Mesothelial cell of epicardium (in vitro differentiated cells): ENCODE measurements at places on chromosomes 3 and 15.

GRCh38 chr15:70375006-70375431, 277.3 kb upstream of the TLE3 start:
- DNase-seq = no peak

- DNase-seq = no peak
These were observed 149.9 kb upstream of the SLC2A2 start for GRCh38 chr3:171176244-171176933.

DNA sequence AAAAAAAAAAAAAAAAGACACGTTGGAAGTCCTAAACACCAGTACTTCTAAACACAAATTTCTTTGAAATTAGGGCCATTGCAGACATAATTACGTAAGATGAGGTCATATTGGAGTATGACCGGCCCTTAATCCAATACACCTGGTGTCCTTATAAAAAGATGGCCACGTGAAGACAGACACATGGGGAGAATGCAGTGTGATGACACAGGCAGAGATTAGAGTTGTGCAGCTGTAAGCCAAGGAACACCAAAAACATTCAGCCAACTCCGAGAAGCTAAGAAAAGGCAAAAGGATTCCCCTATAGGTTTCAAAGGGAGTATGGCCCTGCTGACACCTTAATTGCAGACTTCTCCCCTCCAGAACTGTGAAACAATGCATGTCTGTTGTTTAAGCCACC, 379.0 kb upstream of the PDZRN3 start:
- no peak for DNase-seq

DNA sequence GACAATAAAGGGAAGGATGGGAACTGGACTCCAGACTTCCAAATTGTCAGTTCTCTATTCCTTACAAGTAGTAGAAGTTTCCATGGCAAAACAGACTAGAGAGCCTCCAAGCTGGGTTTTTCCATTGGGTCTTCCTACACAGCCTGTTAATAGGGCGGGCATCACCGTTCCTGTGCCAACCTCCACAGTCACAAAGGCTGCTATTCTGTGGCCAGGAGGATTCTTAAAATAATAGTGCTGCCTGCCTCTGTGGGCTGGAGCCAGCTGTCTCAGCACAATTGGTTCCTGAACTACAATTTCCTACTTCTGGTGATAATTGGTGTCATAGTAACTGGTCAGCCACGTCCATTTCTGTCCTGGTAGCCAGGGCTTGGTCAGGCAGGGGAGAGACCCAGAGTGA, 38.6 kb downstream of the LYZL4 start:
- DNase-seq = no peak

DNA sequence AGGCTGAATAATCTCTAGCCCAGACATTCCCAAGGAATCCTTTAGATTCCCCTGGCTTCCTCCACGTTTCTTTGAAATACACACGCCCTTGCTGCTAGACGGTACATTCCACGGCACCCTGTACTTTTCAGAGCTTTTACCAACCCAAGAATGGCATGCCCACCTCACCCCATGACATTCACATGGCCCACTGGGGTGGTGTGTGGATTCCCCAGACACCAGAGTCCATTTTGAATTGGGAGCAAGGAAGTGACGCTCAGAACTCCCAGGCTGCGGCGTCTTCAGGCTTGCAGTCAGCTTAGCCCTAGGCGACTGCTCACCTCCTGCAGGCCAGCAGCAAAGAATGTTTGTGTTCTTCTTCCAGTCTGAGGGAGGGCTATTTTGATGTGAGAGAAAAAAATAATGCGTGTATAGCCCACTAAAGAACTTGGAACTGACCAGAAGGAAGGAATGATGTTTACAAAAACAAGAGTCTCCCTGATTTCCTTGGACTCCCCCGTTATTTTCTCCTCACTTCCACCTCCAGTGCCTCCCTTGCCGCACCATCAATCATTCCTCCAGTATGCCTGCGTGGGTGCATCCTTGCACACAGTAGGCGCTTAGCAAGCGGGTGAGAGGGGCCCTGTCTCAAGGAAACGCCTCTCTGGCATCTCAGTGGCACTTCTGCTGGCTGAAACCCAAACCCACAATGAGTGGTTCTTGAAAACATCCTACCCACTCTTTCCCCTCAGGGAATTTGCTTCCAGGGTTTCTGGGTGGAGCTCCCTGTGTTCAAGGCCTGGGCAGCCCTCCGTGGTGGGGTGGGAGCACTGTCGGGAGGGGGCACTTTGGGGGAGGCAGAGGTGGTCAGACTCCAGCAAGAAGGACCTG, 59.9 kb downstream of the SMAD6 start:
- DNase-seq = no peak

GRCh38 chr15:88776646-88777045, 26.6 kb upstream of the ACAN start:
- DNase-seq = no peak

DNA sequence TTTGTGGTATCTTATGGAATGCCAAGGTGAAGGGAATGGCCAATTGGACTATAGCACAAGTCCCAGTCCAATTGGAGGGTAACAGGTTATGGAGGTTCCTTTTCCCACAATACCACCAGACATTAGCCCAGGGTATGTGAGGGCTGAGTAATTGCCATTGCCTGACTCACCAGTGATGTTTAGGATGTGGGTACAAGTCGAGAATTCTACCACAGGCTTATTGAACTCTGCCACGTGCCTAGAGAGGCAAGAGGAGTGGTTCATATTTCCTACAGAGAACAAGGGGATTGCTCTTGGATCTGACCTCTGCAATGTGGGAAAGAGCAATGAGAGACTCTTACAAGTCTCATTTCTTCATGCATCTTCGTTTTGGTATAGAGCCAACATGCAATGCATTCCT, 85.0 kb upstream of the XCR1 start:
- no peak for DNase-seq

GRCh38 chr3:5531741-5532290, 344.3 kb downstream of the EDEM1 start:
- DNase-seq = no peak

DNA sequence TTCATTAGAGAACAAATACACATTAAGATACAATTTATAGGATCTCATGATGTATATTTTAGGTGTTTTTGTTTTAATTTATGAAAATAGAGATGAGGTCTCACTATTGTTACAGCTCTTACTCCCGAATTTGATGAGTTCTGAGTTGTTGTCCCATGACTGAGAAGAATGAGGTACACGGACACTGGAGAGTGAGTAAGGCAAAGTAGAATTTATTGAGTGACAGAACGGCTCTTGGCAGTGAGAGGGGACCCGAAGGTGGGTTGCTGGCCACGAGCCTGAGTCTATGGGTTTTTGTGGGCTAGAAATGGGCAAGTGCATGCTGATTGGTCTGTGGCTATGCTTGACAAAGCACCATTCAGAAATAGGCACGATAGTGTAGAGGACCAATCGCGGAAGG, 3.1 kb upstream of the RNF168 start:
- DNase-seq = no peak

DNA sequence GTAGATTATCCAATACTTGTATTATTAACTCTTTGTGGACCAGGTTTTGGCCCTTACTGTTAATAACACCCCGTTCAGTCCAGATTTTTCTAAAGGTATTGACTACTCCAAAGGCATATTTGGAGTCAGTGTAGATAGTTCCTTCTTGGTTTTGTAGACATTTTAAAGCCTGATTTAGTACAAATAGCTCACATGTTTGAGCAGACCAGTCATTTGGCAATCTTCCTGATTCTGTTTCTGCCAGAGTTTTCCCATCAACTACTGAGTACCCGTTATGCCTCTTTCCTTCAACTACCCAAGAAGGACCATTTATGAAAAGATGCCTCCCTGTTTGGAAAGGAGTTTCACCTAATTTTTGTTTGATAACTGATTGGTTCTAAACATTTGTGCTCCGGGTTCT, 82.0 kb downstream of the CHCHD4 start:
- no peak for DNase-seq

DNA sequence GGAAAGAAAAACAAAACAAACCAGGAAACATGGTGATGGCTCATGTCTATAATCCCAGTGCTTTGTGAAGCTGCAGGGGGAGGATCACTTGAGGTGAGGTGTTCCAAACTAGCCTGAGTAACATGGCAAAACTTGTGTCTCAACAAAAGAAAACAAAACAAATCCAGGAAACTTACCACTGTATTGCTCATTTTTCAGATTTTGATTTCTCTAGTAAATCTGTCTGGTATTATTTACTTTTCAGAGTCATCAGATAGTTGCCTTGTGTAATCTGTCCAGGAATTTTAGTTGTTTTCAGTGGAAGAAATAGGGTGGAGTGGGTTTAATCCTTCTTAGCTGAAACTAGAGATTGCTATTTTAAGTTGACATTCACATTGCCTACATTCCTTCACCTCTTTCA, 91.8 kb upstream of the ALCAM start:
- no peak for DNase-seq

GRCh38 chr3:39453134-39453533, 14.3 kb upstream of the MOBP start:
- no peak for DNase-seq

- no peak for DNase-seq
These were observed 93.2 kb downstream of the TMEM212 start for GRCh38 chr3:171936191-171936841.

DNA sequence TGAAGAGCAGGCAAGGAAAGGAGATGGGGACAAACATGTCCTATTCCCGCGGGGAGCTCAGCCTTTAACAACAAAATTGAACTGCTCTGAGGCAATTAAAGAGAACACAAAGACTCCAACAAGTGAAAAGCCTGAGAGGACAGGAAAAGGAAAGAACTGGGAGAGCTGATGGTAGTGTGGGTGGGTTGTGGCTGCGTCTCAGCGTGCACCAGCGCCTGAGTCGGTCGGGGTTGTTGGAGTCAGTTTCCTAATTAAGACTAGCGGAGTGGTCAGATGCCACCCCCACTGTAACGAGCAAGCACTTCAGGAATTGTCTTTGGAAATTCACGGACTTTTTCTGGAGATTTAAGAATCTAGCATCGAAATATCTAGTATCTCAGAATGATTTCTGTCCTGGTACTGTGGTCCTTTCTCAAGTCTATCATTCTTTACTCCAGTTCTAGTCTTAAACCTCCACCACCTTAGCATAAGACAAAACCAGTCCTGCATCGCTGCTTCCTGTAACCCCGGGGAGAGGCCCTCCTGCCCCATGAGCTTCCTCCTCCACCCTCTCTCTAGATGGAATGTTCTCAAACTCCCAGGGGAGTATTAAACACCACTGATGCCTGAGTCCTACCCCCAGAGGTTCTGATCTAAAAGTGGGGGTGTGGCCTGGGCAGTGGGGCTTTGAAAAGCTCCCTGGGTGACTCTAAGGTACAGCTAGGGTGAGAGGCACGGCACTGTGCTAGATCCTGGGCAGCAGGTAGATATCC, 104.0 kb downstream of the CYP19A1 start:
- DNase-seq = no peak

GRCh38 chr15:75043509-75044257, 20.3 kb downstream of the PPCDC start:
- peak; percentile 57 for DNase-seq

- no peak for DNase-seq
These were observed 250.9 kb upstream of the SEMA6D start for GRCh38 chr15:47466357-47466756.

GRCh38 chr3:178159691-178160220, 376.5 kb upstream of the KCNMB2 start:
- DNase-seq = no peak

GRCh38 chr15:96413657-96414056, 83.2 kb downstream of the NR2F2 start:
- no peak for DNase-seq

GRCh38 chr15:51869060-51869421, 39.6 kb downstream of the TMOD3 start:
- no peak for DNase-seq

DNA sequence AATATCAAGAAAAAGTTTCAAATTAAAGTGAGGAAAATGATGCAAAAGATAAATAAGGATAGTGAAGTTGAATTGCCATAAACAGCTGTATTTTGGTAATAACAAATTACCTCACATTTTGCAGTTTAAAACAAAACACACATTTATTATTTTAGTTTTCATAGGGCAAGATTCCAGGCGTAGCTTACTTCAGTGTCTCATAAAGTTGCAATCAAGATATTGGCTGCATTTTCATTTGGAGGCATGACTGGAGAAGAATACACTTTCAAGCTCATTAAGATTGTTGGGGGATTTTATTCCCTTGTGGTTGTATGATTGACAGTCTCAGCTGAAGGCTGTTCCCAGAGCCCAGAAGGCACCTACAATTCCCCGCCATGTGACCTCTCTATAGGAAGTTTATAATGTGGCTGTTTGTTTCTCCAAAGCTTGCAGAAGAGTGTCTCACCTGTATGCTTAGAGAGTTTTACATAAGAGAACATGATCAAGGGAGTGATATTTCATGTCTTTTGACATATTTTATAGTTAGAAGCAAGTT, 151.4 kb downstream of the OTOL1 start:
- no peak for DNase-seq

DNA sequence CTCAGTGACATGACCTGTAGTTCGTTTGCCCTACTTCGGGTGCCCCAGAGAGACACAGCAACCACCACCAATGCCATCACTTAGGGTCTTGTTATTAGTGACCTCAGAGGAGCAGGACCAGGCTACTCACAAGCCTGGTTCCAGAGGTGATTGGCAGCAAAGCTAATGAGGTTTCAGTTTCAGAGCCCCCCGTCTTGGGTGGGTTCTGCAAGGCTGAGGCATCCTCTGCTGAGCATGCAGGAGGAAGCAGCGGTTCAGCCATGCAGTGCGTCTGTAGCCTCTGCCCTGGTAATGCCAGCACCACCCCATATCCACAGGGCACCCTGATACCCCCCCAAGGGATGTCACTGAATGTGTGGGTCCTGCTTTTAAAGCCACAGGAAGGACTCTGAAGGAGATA, 39.0 kb upstream of the ITGA11 start:
- no peak for DNase-seq

DNA sequence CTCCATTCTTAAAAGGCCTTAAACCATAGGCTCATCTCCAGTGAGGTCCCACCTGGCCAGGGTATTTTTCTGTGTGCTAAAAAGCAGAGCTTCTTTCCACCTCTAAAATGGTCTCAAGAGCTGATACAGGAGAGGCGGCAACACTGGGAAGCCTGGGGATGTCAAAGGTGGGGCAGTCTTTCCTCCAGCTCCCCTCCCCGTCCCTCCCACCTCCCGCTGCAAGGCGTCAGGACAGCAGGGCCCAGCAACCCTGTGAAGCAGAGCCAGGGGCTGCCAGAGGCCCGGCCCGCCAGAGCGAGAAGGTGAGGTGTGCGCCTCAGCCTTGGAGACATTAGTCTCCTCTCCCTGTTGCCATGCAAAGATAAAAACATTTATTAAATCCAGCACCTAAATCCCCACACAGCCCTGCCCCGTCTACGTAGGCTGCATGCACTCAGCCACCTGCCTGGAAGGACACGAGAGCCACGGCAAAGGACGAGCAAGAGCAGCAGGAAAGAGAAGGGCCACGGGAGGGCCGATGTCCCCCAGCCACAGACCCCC, 75.6 kb downstream of the FAM174B start:
- no peak for DNase-seq

GRCh38 chr3:13659221-13659969, 110.5 kb downstream of the FBLN2 start:
- DNase-seq = no peak

GRCh38 chr3:46663591-46664135, 29.8 kb downstream of the ALS2CL start:
- no peak for DNase-seq

- DNase-seq = no peak
These were observed 169.3 kb upstream of the TPM1 start for GRCh38 chr15:62873203-62873602.

GRCh38 chr3:106036696-106037095, 167.9 kb upstream of the CBLB start:
- no peak for DNase-seq
